ENCODE measurements at places on chromosomes 13 and 19.
A peak's percentile ranks its signal among the peaks of the same experiment; 100 is the strongest.

- no peak for DNase-seq
These were observed 1455.6 kb downstream of the OLFM4 start for GRCh38 chr13:54484166-54484565.

- DNase-seq = no peak
These were observed 121.8 kb upstream of the OBI1 start for GRCh38 chr13:78780708-78781107.

GRCh38 chr19:7224209-7224686, 70.0 kb downstream of the INSR start:
- DNase-seq = no peak

DNA sequence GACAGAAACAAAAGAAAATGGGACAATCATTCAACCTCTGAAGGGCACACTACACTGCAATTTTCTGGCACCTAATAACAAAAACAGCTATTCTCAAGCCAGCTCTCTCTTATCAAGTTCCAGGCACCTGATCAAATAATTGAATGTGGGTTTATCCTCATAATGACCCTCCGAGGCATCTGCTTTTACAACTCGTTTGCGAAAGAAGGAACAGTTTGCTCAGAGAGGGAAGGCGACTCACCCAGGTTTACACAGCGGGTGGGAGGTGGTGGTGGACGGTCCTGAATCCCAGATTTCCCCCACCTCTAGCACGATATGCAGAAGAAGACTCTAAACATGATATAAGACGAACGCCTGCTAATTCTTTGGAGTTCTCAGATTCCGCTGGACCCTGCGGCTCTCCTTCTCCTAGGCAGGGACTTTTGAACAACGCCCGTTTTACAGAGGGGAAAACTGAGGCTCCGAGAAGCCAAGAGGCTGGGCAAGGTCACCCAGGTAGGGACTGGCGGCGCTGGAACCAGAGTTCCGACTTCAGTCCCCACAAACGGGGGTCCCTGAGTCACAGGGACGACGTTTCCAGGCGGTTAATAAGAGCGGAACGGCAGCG, 641 bp downstream of the SGTA start:
- no peak for DNase-seq

DNA sequence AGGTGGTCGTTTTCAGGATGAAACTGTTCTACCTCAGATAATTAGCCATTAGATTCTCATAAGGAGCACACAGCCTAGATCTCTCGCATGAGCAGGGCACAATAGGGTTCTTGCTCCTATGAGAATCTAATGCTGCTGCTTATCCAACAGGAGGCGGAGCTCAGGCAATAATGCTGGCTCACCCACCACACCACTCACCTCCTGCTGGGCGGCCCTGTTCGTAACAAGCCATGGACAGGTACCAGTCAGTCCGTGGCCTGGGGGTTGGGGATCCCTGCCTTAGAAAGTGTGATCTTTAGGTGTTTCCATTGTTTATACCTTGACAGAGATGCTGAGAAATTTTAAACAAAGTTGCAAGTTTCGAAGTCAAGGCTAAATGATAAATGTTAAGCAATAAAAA, 344.6 kb upstream of the HTR2A start:
- no peak for DNase-seq

DNA sequence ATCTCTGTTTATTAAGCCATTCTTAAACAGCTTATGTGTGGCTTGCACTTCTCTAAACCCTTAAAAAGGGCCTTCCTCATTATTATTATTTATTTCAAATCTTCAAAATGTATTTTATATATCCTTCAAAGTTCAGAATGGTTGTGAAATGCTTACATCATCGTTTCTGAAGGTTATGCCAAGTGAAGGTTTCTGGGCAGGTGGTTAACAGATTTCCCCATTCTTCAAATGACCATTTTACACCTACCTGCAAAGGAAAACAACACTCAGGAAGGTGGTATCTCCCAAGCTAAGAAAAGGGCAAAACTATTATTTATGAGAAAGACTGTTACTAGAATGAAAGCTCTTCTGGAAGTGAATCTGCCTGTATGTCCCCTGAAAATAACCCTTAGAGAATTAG, 191.6 kb downstream of the SHISA2 start:
- no peak for DNase-seq

- DNase-seq = no peak
These were observed 4.9 kb downstream of the NAPA start for GRCh38 chr19:47509973-47510372.

- no peak for DNase-seq
These were observed 126.8 kb upstream of the SPATA13 start for GRCh38 chr13:24033527-24034302.

DNA sequence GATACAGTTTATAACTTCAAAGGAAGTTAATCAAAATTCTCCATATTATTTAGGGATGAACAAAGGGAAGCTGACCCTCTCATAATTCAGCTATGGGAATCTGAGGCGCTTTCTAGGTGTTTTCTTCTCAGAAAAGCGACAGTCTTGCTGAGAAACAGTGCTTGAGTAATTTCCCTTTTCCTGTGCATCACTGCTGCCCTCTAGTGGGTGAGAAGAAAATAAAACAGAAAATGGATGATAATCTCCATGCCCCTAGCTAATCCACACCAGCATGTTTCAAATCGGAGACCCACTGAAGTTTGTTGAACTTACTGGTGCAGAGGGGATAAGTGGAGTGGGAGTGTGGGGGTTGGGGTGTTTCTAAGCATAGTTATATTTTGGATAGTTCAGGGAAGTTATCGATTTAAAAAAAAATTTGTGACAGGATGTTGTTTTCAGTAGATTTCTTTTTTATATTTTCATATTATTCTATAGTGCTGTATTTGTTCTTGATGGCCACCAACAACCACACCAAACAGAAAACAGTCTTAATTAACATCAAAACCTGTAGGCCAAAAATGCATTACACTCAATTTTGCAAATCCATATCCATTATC, 21.4 kb downstream of the LCP1 start:
- no peak for DNase-seq

DNA sequence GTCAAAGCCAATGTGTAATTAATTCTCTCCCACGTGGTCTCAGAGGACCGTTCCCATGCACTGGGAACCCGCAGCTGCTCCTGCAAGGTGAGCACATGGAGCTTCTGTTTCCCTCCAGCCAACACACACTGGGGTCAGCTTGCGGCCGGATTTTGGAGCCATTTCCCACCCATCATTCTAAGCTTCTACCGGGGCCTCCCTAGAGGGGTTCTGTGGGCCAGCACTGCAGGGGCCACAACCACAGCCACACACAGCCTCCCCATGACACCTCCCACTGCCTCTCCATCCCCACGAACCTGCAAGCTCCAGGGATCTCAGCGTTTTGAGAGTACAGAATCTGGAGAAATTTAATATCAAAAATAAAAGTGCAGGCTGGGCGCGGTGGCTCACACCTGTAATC, 120.7 kb upstream of the SOX1 start:
- DNase-seq = no peak

DNA sequence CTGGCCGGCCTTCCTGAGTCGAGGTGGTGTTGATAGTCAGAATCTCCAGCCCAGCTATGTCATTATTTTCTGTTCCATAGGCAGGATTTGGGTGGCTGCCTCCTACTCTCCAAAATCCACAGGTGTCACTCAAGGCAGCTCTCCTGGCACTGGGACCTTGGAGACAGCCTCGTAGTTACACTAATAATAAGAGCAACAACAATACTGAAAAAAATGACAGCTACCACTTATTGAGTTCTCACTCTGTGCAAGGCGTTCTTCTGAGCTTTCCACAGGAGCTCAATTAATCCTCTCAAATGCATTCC, 12.2 kb upstream of the KLK12 start:
- DNase-seq = no peak

DNA sequence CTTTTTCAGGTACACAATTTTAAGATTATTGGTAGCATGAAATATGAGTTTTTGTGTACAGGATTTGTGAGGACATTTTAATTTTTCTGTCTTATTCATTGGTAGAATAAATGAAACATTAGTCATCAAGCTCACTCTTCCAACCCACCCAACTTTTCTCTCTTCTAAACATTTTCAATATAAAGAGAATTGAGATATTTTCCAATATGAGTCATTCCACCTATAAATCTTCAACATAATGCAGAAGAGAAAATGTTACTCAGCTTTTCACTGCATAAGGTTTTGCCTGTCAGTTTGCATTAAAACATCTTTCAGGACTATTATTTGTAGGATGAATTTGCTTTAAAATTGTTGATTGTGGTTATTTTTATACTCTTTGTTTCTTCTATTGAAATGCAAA, 330.7 kb downstream of the PCDH20 start:
- DNase-seq = no peak

DNA sequence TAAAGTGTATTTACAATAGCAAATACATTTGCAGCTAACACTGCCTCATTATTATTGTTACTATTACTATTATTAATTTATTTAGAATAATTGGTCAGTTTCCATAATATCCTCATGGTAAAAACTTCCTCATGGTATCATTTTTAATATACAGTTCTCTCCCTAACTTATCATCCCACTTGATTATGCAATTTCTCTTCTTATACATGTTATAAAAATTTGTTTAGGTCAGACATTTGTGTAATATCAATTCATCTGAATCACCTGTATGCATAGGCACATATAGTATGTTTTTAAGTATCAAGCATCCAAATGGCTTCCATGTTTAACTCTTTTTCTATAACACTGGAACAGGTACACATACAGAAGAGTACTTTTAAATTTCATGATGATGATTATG, 210.8 kb upstream of the STARD13 start:
- DNase-seq = no peak

DNA sequence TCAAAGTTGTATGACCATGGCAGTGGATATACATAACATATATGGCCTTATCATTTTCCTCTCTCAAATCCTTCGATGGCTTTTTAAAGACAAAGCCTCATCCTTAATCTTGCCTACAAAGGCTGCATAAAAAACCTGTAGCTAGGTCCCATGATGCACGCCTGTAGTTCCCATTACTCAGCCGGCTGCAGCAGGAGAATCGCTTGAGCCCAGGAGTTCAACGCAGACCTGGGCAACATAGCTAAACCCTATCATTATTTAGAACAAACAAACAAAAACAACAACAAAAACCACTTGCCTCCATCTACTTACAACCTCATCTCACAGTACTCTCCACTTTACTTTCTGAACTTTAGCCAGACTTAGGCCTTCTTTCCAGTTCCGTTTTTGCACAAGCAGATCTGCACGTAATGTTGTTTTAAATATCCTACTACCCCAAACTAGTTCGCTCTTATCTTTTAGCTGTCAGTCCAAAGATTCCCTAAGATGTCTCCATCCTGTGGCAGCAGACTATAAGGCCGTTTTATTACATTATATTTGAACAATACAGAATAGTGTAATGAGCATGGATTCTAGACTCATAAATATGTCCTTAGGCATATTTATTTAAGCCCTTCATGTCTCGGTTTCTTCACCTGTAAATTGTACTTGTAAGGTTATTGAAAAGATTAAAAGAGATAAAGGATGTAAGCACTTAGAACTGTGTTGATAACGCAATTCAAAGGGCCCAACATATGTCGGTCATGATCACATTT, 969 bp upstream of the POMP start:
- no peak for DNase-seq

GRCh38 chr13:99196466-99197116, 4.1 kb upstream of the UBAC2 start:
- no peak for DNase-seq

- no peak for DNase-seq
These were observed 6.6 kb upstream of the ATP8B3 start for GRCh38 chr19:1818549-1819195.

- DNase-seq = no peak
These were observed 78.1 kb upstream of the PCDH9 start for GRCh38 chr13:67308004-67308772.

- no peak for DNase-seq
These were observed 282.9 kb upstream of the SLITRK6 start for GRCh38 chr13:86082121-86082520.

DNA sequence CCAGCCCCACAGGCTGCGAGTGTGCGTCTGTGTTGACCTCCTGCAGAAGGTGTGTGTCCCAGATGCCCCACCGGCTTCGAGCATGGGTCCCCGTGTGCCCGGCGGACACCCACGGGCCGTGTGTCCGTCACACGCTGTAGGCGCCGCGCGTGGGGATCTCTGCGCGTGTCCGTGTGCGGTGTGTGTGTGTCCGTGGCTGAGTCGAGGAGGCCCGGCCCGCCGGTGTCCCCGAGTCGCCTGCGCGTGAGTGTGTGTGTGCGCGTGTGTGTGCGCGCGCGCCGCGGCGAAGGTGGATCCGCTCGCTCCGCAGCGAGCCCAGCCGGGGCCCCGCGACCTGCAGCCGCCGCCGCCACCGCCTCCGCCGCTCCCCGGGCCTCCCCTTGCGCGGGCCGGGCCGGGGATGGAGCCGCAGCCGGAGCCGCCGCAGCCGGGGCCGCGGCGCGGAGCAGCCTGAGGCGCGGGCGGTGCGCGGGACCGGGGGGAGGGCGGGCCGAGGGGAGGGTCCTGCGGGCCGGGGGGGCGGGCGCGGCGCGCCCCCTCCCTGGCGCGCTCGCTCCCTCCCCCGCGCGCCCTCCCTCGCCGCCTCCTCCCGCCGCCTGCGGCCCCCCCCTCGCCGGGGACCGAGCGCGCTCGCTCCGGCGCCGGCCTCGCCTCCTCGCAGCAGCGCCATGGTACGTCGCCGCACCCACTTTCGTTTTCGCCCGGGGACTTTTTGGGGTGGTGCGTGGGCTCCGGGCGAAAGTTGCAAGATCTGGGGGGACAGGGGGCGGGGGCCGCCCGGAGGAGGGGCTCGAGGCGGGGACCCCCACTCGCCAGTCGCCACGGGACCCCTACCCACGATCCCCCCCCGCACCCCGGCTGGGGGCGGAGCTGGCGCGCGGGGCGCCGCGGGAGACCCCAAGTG, 7.1 kb upstream of the NFIC start:
- DNase-seq = peak; percentile 40

- no peak for DNase-seq
These were observed 171.8 kb downstream of the STK24 start for GRCh38 chr13:98405107-98405571.

DNA sequence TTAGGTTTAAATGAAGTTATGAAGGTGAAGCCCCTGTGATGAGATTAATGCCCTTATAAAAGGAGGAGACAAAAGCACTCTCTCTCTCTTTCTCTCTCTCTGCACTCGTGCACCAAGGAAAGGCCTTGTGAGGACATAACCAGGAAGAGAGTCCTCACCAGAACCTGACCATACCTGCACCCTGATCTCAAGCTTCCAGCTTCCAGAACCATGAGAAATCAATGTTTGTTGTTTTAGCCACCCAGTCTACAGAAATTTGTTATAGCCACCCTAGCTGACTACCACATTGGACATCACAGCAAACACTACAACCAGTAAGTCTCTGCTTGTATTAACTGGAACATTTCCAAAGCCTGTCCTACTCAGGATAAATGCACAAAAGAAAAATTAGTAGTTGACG, 34.7 kb upstream of the WDFY2 start:
- no peak for DNase-seq

- DNase-seq = no peak
These were observed 292.7 kb downstream of the SUCLA2 start for GRCh38 chr13:47708386-47708785.
